Tracheal epithelial cell (primary cell): ENCODE measurements at places on chromosomes 1 and 21. TPM values are rescaled to one million over a fixed set of nuclear protein-coding genes. Genes with fewer than 3 reads are reported as not detected.

SMPDL3B gene
- total RNA-seq, result 1.1 and 8.2 TPM in 2 replicates

FCRL4 gene
- total RNA-seq, result not detected in 2 replicates

NEGR1 gene
- 2.7 TPM in 1 of 2 replicates, not detected in the other for total RNA-seq

DRAXIN gene
- total RNA-seq, result under 0.01 TPM in 1 of 2 replicates, not detected in the other

AADACL3 gene
- total RNA-seq, result not detected in 2 replicates

RGS4 gene
- total RNA-seq, result 0.21 and 1.2 TPM in 2 replicates

SH3BGR gene
- total RNA-seq, result 1.2 and 8.7 TPM in 2 replicates

BTBD19 gene
- total RNA-seq, result 0.64 and 1.9 TPM in 2 replicates

OR2W3 gene
- total RNA-seq, result not detected in 2 replicates

ECM1 gene
- 0.96 and 13.9 TPM in 2 replicates for total RNA-seq

CSMD2 gene
- under 0.01 TPM in 1 of 2 replicates, not detected in the other for total RNA-seq

OR10Z1 gene
- not detected in 2 replicates for total RNA-seq

ANXA9 gene
- total RNA-seq, result not detected in 2 replicates

POU2F1 gene
- total RNA-seq, result 3.6 and 4.5 TPM in 2 replicates

HEYL gene
- total RNA-seq, result not detected in 2 replicates

SLC30A2 gene
- total RNA-seq, result 0.48 TPM in 1 of 2 replicates, not detected in the other
